ENCODE measurements at places on chromosomes 6 and 20.

- DNase-seq: no peak
Measured at GRCh38 chr6:97423190-97423589, 140.2 kb upstream of the MMS22L start.

GRCh38 chr6:88349511-88349910 is 183.4 kb upstream of the CNR1 start:
- DNase-seq: no peak

DNA sequence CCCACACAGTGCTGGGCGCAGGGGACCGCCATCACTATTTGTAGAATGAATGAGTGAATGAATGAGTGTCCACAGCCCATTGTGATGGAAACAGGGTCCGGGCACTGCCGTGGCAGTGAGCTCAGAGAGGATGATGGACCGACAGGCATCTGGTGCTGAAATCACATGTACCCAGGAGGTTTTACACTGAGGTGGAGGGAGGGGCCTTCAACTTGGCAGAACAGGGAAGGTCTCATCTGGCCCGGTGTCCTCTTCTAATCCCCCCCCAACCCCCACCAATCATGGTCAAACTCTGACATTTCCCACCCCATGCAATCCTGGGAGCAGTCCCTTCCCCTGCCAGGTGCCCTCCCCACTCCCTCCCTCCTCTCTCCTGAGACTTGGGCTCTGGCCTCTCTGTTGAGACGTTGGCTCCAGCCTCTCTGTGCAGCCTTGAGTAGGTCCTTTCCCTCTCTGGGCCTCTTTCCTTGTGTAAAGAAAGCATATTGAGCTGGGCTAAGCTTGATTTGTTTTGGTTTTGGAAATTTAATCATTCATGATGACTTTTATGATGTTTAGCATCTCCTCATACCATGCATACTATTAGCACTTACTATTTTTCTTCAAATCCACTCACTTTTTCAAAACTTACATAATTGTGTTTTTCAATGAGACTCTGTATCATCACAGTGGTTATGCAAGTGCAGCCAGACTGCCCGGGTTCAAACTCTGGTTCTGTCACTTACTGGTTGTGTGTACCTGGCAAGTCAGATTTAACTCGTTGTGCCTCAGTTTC is 10.8 kb downstream of the KIAA1755 start:
- DNase-seq: no peak

GRCh38 chr6:45426251-45426650 is 48.5 kb upstream of the SUPT3H start:
- DNase-seq: no peak

DNA sequence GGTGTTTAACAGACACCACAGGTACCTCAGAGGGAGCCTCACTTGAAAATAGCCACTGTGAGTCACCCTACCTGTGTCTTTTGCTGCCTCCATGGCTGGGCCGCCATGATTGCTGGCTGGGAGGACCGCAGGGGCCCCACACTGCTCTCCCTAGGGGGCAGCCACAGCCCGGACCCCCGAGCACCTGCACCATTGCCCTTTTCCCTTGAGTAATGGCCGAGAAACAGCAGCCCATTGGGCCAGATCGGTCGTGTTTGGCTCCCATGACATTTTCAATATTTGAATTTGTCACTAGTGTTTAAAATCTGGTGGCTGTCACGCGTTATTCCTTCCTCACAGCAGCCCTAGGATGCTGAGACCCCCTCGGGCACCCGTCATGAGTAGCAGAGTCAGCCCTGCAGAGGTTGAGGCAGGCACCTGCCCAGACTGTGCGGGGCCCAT is 6.7 kb downstream of the ZBP1 start:
- no peak for DNase-seq

GRCh38 chr6:49969605-49970004 is at the start of gene DEFB113:
DEFB113 (minus strand) TSS chr6:49969625; CDS start chr6:49969625, 0 bp downstream.
- DNase-seq: no peak

- no peak for DNase-seq
Measured at GRCh38 chr20:57959018-57959417, 249.2 kb upstream of the PMEPA1 start.

DNA sequence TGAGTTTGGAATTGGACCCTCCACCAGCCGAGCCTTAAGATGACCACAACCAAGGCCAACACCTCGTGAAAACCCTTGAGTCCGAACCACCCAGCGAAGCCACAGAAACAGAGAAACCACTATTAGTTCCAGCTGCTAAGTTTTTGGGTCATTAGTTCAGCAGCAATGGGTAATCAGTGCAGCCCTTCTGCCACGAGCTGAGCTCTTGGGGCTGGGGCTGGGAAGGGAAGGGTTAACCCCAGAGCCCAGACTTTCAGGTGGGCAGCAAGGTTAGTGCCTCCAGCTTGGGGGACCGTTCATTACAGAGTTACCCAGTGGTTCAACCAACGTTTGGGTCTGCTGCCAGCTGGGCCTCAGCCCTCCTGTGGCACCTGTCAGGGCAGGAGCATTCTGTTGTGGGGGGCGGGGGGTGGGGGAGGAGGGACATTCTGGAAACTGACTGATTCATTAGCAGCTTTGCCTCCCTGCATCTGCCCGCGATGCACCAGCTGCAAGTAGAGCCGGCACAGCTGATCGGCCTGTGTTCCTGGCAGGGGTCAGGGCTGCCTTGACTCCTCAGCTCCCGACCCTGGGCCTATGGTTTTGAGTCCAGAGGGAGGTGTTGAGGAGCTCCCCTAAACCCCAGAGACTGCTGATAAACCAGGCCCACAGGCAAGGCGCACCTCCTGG is 52.7 kb downstream of the TGM2 start:
- DNase-seq: no peak

GRCh38 chr20:40638414-40638813 is 50.6 kb downstream of the MAFB start:
- DNase-seq: no peak

- no peak for DNase-seq
Measured at GRCh38 chr20:57774951-57775350, 65.1 kb upstream of the PMEPA1 start.

DNA sequence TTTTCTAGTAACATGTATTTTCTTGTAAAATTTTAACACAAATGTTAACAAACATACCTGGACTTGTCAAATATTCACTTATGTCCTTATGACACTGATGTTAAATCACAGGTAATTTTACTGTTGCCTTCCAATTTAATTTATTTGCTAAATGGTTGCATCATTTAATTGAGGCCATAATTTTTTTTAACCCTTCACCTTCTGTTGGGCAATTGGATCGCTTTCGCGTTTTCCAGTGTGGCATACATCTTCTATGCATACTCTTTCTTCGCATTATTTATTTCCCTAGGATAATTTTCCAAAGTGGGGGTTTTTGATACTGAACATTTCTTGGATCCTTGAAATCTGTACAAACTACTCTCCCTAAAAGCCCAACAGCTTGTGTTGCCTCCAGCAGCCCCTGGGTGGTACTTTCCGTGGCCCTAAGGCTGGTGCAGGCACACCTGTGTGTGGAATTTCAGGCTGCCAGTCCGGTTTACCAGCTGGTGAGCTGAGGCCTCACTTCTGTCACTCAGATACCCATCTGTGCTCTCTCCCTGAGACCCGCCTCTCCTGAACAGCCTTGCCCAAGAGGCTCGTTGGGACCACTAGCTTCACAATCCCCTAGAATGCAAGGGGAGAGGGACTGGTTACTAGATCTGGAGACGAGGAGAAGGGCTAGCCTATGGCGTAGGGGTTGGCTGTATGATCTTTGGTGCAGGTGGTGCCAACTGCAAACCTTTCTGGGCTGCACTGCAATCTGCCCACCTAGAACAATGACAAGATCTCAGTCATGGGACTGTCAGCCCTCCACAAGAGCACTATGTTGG is 11.2 kb upstream of the C20orf144 start:
- DNase-seq: no peak

- no peak for DNase-seq
Measured at GRCh38 chr6:107192830-107193229, 77.5 kb upstream of the BEND3 start.

GRCh38 chr20:56575157-56575556 is 42.1 kb downstream of the FAM209B start:
- no peak for DNase-seq

- no peak for DNase-seq
Measured at GRCh38 chr20:56573986-56574385, 40.9 kb downstream of the FAM209B start.

DNA sequence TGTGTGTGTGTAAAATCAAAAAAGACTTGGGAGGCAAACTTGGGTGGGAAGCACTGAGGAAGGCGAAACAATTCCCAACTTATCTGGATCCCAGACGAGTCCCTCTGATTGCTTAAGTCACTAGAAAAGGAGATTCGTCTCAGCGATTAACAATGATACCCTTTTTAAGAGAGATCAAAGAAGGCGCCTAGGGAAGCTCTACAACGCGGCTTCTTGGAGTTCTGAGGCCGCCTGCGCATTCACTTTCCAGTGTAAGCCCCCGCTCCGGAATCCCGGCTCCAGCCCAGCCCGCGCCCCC is 8.7 kb upstream of the TBX18 start:
- DNase-seq: peak; percentile 16

DNA sequence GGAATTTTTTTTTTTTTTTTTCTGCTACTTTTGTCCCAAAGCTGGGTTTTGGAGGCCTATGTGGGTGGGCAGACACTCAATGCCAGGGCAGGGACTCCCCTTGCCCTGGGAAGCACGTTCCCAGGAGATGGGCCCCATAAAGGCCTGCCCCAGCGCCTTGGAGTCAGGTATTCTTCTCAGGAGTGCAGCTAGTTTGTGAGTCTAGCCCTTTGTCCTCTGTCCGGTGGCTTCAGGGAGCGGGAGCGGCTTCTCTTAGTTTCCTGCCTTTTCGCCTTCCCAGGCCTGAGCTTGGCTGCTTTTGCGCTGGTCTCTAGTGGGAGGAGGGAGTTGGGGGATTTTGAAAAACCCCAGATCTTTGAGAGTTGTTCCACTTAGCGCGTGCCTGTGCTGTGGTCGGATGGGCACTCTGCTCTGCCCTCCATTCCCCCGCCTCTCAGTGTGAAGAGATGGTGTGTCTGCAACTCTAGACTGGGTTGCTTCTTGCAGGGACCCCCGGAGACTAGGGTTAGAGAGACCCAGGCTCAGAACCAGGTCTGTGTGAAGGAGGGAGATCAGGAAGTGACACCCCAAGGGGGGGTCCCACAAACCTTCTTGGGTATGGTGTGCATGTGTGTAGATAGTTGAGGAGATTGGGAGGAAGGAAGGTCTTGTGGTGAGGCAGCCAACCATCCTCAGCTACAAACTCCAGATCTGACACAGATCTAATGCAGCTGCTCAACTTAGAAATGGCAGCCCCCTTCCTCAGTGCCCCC is 1.3 kb downstream of the PLCG1 start:
- no peak for DNase-seq

GRCh38 chr20:20398123-20398522 is 30.2 kb downstream of the INSM1 start:
- no peak for DNase-seq

DNA sequence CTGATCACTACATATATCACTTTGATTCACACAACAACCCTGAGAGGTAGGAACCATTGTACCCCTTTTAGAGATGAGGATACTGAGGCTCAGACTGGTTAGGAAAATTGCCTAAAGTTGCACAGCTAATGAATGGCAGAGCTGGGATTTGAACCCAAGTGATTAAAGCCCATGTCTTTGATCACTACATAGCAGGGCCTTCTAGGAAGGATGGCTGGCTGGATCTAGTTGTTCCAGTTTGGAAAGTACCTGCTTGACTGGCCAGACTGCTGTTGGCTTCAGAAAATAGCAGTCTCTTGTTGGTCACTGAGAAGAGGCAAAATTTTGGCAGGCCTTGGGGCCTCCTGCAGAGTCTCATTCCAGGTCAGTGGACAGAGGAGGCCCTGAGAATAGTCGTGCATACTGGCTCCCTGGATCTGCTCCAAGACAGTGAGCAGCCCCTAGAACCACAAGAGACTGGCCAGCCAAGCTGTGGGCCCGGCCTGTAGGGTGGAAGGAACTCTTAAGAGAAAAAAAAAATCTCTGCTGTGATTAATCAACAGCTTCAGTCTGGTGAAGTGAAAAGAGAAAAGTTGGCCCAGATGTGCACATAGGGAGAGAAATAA is 17.5 kb downstream of the PPARD start:
- peak; percentile 42 for DNase-seq

DNA sequence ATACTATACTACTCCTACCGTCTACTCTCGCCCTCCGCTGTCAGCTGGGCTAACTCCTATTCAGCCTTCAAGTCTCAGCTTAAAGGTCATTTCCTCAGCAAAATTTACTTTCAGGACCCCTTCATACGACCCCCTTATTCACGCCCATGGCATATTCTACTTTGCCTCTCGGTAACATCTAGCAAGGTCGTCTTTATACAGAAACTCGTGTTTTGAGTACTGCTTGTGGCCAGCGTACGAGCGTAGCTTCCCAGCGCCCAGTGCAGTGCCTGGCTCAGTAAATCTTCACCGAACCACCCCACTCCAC is 546 bp downstream of the CRNKL1 start:
- DNase-seq: no peak

GRCh38 chr20:44911264-44911921 is 1.5 kb downstream of the PABPC1L start:
- DNase-seq: peak; percentile 90

DNA sequence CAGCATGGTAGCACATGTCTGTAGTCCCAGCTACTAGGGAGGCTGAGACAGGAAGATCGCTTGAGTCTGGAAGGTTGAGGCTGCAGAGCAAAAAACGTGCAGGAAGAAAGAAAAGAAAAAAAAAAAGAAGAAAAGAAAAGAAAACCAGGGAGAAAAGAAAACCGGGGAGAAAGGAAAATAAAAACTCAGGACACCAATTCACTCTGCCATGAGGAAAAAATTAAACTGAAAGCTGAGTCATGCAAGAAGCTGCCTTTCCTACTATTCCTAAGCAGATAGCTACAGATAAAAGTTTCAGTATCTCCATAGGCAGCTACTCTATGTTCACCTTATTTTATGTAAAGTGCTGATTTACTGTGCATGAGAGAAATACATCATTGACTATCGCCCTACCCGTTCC is 10.5 kb downstream of the PTGIS start:
- DNase-seq: no peak

GRCh38 chr20:36925234-36925633 is 26.3 kb downstream of the SAMHD1 start:
- DNase-seq: no peak

DNA sequence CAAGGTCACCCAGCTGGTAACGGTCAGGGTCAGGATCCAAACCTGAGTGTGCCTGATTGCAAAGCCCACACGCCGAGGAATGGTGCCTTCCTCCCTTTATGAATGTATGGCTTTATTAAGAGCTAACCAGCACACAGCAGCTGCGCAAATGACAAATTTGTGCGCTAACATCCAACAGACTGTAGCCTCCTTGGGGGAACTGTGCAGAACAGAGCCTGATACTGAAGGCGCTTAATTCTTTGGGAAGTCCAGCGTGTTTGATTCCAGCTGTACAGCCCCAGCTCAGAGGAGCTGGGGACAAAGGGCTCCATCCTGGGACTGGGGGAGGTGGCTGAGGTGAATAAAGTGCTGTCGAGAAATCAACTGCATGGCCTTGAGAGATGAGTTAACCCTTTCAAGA is 75.7 kb upstream of the JARID2 start:
- DNase-seq: peak; percentile 19
